NCI-H446 (cell line): ENCODE measurements at places on chromosomes 11 and 22.

DNA sequence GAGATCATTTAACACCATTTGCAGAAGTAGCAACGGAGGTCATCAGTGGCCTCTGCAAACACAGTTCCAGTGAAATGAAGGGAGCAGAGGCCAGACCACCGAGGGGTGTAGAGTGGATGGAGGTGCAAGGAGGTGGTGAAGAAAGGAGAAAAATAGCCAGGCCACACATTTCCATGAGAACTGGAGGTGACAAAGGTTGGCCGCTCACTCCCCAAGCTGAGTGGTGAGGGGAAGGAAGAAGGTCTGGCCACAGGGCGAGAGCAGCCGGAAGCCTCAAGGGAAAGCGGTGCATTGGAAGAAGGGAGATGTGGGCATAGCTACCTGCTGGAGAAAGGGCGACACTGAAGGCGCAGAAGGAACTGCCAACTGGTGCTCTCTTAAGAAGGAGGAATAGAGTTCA is 20.1 kb upstream of the TMPRSS4 start:
- DNase-seq = no peak

DNA sequence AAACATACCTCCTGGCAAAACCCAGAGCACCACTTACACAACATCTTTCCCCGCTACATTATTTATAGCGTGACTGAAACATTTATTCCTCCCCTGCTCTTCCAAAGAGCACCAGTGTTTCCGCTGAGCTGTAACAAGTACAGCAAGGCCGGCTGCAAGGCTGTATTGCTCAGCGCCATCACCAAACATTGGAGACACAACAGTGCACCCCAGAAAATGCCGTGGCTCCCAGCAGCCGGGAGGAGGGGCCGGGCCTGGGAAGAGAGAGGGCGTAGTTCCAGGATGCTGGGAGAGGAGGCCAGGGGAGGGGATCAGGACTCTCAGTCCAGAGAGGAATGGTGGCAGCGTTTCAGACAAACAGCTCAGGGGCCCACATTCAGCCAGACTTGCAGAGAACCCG is 133.2 kb downstream of the DSCAML1 start:
- no peak for DNase-seq

DNA sequence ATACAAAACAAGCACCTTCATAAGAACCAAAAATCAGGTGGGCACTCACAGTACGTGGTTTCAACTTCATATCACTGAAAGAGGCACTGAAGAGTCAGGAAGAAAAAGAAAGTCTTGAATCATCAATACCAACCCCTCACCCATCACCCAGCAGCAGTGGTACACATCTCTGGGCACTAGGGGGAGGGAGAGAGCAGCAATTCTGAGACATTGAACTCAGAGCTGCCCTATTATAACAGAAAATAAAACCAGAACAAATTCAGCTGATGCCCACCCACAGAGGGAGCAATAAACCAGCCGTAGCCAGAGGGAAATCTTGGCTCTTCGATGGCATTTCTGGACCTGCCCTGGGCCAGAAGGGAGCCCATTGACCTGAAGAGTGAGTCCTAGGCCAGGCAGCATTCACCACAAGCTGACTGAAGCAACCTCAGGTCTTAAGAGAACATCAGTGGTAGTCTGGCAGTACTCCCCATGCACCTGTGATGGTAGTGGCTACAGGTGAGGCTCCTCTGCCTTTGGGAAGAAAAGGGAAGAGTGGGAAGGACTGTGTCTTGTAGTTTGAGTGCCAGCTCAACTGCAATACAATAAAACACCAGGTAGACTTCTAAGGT is 42.2 kb upstream of the FAM181B start:
- DNase-seq = peak; percentile 79

GRCh38 chr11:78753297-78753696 is 178.6 kb upstream of the NARS2 start:
- no peak for DNase-seq

DNA sequence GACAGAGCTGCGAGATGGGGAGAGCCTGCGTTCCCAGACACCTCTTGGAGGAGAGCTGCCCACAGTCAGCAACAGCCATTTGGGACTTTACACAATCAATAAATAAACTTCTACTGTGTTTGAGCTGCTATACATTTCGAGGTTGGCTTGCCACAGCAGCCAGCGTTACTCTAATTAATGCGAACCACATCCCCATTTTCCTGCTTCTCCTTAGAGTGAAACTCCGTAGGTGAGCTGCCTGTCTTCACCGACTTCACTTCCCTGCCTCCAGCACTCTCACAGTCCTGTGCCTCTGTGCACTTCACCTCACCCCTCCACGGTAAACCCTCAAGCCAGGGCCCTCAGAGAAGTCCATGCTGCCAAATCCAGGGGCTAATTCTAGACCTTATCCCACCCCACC is 5.9 kb upstream of the SLC22A12 start:
- DNase-seq = no peak

- DNase-seq = no peak
These were observed 121.5 kb upstream of the B3GAT1 start for GRCh38 chr11:134533511-134533910.

DNA sequence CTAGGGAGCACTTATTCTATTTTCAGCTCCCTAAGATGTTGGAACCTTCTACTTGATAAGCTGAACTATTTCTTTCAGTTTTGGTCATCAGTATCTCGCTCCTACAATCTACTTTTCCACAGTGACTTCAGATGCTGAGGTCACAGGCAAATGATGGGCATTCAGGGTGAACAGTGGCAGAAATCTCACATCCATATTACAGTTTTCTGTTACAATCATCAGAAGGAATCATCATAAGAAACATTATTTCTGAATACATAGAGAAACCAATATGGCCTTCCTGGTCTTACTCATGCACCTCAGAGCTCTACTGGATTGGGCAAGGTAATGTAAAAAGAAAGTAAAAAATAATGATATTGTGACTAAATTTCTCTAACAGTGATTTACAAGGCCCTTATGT is 39.4 kb upstream of the DDI1 start:
- DNase-seq = no peak

DNA sequence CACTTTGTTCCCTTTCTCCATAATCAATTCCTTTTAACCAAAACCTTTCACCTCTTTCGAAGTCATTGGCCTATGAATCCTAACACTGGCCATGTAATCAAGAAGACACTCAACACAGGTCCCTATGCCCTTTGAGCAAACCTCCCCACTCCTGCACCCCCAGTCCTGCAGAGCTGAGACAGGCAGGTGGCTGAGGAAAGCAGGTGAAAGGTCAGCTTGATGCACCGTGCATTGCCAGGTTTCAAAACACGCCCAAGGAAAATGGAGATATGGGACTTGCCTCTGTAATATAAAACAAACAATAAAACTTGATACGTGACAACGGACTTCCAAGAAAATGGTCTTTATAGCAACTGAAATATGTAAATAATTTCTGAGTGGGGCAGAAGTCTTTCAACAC is 10.6 kb downstream of the CPT1A start:
- DNase-seq = no peak

GRCh38 chr11:120594746-120595145 is 83.2 kb downstream of the GRIK4 start:
- DNase-seq = no peak

GRCh38 chr22:46587492-46588278 is 32.5 kb upstream of the GRAMD4 start:
- no peak for DNase-seq

DNA sequence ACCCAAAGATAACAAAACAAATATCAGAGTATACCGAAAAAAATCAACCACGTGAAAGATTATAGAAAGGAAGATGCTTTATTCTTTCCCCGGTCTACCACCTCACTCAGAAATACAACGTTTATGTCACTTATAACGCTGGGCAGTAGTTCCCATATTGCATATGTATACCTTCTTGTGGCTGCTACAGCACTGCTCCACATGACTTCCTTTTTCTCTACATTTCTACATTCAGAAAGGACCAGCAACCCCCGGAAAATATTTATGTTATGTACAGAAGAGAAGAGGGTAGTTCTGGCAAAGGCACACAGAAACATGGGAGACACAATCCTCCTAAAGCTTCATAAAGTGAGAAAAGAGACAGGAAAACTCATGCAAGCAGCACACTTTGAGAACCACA is 56.8 kb downstream of the MTMR2 start:
- no peak for DNase-seq

- DNase-seq = no peak
These were observed at the start of gene ZBTB16 for GRCh38 chr11:114059278-114059983. ZBTB16 (plus strand) TSS chr11:114059711; CDS start chr11:114063301, 3,590 bp downstream.

- no peak for DNase-seq
These were observed 45.5 kb upstream of the GLYATL1B start for GRCh38 chr11:59040607-59041006.

- no peak for DNase-seq
These were observed 14.3 kb upstream of the OR10D3 start for GRCh38 chr11:124168796-124169195.

- no peak for DNase-seq
These were observed 18.8 kb downstream of the LRP4 start for GRCh38 chr11:46899501-46900025.

- DNase-seq = peak; percentile 27
These were observed 37.2 kb downstream of the FAM83F start for GRCh38 chr22:40031766-40032470.

DNA sequence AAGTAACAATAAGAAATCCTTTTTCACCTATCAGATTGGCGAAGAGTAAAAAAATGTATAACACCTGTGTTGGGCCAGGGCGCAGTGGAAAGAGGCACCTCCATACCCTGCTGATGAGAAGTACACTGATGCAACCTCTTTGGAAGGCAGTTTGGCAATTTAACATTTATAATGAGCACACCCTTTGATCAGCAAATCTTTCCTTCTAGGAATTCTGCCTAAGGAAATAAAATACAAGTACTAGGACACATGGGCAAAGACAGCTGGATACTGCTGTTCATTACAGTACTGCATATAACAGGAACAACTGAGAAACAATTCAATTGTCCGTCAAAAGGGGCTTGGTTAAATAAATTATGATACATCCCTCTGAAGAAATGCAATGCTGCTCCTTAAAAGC is 110.1 kb downstream of the RPL27A start:
- no peak for DNase-seq

GRCh38 chr11:267491-267994 is 10.7 kb upstream of the NLRP6 start:
- no peak for DNase-seq

- no peak for DNase-seq
These were observed 3.4 kb upstream of the ANO1 start for GRCh38 chr11:70074746-70075145.

DNA sequence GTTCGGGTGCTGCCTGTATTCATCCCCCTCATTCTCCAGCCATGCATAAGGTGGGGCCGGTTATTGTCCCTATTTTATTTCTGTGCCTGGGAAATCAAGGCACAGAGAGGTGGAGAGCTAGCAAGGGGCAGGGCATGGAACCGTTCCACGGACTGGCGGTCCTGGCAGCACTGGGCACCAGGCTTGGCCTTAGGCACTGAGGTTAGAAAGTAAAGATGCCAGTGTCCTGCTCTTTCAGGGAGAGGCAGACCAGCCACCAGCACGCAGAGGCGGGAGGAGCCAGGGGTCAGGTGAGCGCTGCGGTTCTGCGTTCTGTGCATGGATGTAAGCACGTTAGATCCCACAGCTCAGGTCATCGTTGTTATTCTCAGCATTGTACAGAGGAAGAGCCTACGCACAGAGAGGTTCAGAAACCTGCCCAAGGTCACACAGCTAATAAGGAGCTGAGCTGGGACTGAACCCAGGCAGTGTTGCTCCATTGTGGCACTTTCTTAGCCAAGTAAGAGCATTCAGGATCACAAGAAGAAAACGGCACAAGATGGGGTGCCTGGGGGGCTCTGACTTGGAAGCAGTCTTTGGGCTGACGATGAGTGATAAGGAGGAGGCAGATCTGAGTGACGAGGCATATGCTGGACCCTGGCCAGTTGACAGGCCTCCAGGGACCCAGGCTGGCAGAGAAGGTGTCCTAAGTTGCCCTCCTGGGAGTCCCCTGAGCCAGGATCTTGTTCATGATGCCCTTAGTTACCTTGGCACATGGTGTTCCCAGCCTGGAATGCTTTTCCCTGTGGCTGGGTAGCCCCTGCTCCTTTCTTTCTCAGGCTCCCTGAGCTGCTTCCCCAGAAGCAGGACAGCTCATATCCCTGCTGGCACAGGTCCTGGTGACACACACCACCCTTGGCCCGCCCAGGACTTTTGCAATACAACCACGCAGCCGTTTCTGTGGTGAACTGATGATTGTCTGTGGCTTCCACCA is 41.1 kb downstream of the OSBPL5 start:
- peak; percentile 90 for DNase-seq

- no peak for DNase-seq
These were observed 36.9 kb downstream of the MOB2 start for GRCh38 chr11:1449490-1450243.

- DNase-seq = no peak
These were observed 59.4 kb downstream of the GRK3 start for GRCh38 chr22:25623851-25624250.

GRCh38 chr22:41106122-41106968 is 14.0 kb downstream of the EP300 start:
- no peak for DNase-seq

GRCh38 chr22:35835998-35836691 is 118.5 kb downstream of the APOL5 start:
- peak; percentile 87 for DNase-seq

GRCh38 chr11:119416606-119417580 is 6.1 kb downstream of the THY1 start:
- DNase-seq = peak; percentile 54

DNA sequence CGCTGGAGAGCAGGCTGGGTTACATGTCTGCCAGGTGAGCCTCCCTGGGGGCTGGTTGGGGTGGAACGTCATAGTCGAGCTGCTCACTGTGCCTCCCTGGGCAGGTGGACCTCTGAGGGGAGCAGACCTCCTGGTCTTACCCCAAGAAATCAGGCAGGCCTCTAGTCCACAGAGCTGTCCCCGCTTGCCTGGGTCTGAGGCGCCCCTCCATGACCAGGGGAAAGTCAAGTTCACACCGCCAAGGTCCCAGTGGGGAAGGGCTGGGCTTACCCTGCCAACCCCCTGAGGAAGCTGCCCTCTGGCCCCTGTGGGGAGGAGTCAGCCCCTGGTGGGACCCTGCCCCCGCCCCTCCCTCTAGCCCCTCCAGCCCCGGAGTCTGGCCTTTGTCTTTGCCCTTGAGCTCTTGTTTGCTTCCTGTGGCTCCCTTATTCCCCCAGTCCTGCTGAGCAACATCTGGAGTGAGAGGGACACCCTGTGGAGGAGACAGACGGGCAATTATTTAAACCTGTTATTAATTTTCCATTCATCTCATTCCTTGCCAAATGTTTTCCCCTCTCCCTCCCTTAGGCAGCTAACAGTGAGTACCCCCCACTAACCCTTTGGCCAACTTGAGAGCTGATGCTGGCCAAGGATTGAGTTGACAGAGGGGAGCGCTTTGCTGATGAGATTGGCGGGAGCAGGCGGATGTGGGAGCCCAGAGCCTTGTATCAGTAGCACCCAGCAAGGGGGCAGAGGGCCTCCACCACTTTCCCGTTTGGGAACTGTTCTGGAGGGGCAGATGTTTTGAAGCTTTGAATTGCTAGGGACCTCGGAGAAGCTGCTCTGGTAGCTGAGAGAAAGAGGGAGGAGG is 83.4 kb downstream of the CEP164 start:
- peak; percentile 89 for DNase-seq

DNA sequence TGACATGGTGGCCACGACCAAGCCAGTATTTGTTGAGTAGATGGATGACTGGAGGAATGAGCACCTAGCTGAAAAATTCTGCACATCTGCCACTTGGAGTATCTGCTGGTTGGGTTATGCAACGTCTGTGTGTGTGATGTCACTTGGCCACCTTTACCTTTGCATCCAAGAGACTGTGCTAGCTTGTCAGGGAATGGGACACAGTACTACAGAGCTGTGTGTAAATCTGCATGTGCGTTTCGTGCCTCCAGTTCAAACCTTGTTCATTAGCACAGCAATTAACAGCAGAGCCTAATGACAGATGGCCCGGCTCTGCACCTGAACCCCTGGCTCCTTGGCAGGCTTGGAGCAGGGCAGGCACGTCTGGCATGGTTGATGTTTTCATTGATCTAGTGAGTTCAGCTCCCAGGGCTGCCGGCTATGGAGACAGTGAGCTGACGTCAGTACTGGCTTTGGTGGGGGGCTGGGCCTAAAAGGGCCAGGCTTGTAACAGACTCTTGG is 188.4 kb upstream of the NAV2 start:
- peak; percentile 48 for DNase-seq
